ENCODE measurements at places on chromosomes 7 and 10.

DNA sequence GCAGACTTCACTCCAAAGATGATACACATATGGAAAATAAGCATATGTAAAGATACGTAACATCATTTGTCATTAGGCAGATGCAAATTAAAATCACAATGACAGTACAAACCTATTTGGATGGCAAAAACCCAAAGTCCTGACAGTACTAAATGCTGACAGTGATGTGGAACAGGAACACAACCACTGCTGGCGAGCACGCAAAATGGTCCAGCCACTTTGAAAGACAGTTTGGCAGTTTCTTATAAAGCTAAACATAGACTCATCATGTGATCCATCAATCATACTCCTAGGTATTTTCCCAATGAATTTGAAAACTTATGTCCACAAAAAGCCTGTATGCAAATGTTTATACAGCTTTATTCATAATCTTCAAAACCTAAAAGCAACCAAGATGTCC lies 200.7 kb downstream of the RAMP3 start:
- DNase-seq, result no peak

DNA sequence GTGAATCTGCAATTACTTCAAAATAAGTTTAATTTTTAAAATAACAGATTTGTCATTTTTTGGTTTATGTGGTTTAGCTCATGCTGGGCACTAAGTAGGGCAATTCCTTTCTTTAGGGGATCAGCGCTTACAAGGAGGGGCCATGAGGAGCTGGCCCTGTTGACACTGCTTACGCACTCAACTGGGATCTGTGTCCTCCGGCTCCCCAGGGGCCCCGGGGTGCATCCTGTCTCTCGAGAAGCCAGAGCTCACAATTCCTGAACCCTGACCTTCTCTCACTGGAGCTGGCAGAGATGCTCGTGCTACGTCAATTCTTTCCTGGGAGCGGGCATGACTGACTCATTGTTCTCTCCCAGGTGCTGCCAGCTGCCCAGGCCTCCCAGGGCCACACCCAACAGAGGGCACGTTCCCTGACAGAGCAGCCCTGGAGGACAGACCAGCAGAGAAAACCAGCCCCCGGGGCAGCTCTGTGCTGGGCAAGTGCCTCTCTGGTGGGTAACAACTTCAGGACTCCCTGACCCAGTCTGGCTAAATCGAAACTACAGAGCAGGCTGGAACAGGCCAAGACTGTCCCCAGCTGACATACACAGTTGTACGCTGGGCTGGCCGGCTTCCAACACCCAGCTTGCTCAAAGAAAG lies 36.8 kb downstream of the CTBP2 start:
- no peak for DNase-seq

GRCh38 chr10:49387071-49387470 lies 8.8 kb downstream of the DRGX start:
- no peak for DNase-seq

DNA sequence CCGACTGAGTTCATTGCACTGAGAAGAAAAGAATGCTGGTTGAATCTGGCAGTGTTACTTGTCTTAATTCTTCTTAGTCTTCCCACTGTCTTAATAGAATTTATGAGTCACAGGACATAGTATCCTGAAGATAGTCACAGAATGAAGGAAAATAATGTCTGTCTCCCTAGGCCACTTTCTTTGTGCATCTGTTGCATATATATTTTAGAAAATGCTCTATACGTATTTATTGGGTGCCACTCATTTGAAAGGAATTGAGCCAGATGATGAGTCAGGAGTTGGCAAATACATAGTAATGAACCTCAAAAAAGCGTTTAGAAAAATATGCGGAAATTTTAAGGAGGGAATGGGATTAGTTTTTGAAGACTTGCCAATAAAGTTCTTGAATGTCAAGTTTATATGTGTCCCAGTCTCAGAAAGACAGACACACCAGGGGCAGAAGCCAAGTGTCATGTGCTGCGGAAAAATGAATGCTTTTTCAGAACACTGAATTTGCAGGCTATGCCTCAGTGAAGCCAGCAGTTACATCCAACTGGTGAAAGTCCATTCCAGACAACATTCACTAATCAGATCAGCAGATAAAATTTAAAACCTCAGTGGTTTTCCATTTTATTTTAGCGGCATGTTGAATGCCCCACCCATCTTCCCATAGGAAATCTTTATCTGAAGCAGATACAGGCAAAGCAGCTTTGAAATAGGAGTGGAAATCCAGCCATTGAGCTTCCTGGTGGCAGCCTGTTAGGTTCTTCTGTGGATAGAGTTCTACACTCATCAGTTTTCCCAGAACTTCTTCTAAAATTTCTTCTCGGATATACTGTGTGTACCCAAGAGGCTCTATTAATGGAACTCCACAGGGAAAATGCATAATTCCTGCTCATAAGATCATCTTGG lies 308.4 kb downstream of the BICC1 start:
- DNase-seq, result no peak

GRCh38 chr10:112360308-112361270 lies 13.3 kb upstream of the ACSL5 start:
- no peak for DNase-seq

GRCh38 chr10:112412696-112413095 lies 34.0 kb downstream of the ZDHHC6 start:
- DNase-seq, result no peak

GRCh38 chr10:115945701-115946445 lies 327.1 kb downstream of the GFRA1 start:
- no peak for DNase-seq

GRCh38 chr10:119713744-119714483 lies 11.9 kb upstream of the INPP5F start:
- DNase-seq, result no peak

GRCh38 chr10:114761205-114762193 lies 60.1 kb upstream of the FHIP2A start:
- DNase-seq, result no peak

DNA sequence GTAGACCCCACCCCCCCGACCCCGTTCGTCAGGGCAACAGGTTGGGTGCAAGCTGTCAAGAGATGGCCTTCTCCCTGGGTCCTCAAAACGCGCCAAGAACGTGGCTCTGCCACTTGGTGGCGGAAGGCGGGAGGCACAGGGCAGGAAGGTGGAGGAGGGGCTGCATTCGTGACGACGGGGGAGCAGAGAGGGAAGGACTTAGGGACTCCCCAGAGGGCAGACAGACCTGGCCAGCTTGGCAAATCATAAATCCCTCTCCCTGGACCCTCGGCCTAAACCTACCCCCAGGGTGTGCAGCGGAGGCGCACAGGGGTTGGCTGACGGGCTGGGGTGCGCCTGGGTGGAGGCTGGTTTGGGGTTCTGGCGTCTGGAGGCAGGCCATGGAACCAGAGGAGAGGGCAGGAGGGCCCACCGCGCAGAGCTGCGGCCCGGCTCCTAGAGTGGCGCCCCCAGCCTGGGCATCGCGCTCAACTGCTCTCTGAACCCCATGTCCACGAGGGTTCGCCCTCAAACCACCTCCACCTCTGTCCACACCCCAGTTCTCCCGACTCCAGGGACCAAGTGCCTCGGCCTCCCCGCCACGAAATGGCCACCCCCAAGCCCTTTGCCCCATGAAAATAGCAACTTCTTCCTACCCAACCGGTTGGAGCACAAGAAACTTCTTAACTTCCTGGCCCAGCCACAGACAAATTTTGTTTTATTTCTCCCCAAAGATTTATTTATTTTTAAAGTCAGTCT lies 10.8 kb upstream of the GATA3 start:
- DNase-seq, result peak; percentile 59

DNA sequence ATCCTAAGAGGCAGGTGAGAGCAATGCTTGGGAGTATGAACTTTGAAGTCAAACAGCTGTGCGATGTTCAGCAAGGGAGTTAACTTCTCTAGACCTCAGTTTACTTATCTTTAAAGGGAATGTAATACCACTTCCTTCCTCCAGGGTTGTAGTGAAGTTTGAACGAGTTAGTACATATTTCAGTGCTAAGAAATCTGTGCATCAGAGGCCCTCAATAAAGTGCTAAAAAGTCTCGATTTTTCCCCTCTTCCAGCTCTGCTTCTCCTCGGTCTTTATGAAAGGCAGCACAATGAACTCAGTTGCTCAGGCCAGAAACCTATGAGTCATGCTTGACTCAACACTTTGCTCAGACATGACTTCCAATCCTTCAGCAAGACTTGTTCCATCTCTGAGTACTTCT lies 418.9 kb downstream of the MDFIC start:
- no peak for DNase-seq

DNA sequence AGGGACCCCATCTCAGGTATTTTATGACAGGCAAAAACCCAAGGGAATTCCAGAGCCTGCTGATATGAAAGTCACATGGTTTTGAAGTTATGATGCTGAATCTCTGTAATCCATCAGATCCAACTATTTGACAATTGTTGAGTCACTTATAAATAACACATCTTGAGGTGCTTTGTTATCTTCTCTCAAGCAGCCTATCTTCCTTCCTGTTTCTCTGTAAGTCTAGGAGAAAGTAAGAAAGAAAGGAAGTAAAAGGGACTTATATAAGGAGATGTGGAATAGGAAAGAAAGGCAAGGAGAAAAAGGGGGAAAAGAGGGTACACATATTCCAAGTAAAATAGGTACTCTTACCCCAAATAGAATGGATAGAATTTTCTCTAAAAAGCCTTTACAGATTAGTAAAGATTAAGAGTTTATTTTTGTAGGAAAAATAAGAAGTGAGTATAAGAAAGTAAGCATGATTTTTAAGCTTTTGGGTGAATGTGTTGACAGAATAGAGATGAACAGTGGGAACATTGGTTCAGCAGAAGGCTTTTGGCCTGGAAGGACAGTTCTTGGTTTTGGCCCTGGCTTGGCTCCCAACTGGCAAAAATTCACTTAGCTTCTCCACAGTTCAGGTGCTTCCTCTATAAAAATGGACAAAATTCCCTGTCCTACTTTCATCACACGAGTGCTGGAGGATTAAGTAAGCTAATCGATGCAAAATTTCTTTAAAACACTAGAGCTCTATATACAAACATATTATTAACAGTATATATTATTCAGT lies 39.6 kb upstream of the ANK3 start:
- DNase-seq, result no peak

DNA sequence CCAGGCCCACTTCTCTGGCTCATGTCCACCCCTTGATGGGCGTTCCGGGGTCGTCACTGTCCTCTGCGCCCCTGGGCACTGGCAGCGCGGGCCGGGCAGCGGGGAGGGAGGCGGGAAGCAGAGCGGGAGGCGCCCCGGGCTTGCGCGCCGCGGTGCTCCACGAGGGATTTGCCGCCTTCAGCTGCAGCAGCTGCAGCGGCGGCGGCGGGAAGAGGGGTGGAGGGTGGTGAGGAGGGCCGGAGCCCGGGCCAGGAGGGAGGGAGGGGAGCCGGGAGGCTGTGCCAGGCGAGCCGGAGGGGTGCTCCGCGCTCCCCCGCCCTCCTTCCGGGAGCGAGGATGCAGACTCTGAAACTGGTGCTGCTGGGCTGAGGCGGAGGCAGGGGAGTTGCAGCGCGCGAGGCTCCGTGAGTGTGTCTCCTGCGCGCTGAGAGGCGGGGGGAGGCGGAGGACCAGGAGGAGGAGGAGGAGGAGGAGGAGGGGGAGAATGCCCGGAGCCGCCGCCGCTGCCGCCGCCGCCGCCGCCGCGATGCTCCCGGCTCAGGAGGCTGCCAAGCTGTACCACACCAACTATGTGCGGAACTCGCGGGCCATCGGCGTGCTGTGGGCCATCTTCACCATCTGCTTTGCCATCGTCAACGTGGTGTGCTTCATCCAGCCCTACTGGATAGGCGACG lies at the start of gene LHFPL3:
LHFPL3 (plus strand) TSS at position 308 of the 674 bp plus-strand sequence.
- no peak for DNase-seq

DNA sequence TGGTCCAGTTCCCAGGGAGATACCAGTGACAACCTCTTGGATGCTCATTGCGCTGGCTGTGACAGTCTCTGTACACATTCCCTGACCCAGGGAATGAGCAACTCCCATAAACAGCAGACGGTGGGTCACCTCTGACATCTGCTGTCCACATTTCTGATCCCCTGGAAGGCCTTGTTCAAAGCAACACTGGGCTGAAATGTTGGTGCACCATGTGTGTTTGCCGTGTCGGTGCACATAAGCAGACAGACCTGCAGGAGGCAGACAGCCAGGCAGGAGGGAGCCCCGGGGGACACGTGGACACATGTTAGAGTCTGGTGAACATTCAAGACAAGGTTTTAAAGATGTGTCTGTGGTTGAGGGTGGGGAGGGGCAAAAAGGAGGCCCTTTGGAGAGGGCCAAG lies 254.9 kb downstream of the PLXNA4 start:
- no peak for DNase-seq

DNA sequence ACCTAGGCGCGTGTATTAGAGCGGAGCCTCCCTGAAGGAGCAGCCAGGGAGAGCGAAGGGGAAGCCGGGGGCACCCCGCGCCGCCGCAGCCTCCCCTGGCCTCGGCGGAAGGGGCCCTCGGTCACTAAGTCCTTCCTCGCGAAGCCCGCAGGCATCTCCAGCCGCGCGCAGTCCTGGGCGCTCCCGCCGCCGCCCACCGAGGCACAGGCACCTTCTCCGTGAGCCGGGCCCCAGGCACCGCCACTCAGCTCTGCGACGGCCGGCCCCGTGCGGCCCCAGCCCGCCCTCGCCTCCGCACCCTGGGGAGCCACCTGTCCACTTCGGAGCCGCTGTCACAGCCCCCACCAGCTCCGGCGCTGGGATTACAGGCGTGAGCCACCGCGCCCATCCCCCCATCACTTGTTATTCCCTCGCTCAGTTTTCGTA lies 80.8 kb downstream of the ZNF467 start:
- DNase-seq, result no peak

DNA sequence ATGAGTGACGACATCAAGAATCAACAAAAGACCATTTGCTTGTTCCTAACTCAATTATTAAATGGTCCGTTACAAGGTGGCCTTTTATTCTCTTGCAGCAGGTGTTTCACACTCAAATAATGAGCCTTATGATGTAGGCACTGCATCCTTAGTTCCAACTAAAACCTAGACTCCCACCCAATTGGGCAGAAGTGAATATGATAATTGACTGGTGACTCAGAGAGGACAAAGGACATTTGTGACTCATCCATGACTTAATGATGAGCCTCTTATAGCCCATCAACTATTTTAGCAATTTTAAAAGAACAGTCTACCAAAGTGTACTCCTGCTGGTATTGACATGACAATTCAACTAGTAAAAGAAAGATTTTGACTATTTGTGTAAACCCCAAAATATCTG lies 1027.8 kb upstream of the PHF14 start:
- no peak for DNase-seq

DNA sequence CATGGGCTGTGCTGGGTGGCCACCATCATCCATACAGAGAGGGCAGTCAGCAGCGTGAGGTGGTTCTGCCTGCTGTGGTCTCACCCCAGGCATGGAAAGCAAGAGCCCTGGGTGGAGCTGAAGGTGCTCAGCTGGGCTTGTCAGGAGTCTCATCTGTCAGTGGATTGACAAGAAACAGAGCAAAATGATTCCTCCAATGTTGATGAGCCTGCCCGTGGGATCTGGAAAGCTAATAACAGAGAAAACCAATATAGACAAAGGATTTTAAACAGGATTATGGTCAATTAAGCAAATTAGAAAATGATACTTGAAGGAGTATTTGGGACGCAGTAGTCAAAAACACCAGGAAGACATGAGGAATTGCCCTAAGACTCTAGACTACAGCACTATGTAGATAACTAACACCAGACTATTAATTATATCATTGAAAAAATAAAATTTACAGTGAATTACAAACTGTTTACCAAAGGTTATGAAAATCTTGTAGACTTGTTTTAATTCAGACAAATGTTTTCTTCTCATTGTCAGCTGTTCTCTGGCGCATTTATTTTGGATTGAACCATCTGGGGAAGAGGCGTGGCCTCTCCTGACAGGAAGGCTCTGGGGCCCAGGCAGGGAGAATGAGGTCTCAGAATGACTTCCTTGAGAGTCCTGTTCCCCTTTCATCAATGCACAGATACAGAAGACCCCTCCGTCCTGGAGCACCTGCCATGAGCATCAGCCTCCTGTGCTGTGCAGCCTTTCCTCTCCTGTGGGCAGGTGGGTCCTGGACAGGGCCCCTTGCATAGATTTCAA lies 211.2 kb upstream of the PRSS58 start:
- no peak for DNase-seq
